A549 treated with DMSO at 1 μM for 4 hours (cell line): ENCODE measurements at places on chromosomes 3 and 15. TPM values are rescaled to one million over a fixed set of nuclear protein-coding genes. Genes with fewer than 3 reads are reported as not detected.

The CHRNA7 gene
- 3.3 to 4.7 TPM (median 4.2 TPM) in 5 replicates for total RNA-seq

The LARP6 gene
- total RNA-seq, result 52.1 to 84.0 TPM (median 73.8 TPM) in 5 replicates

The PROS1 gene
- total RNA-seq, result 8.4 to 11.3 TPM (median 9.0 TPM) in 5 replicates

The USP19 gene
- total RNA-seq, result 18.4 to 28.3 TPM (median 24.9 TPM) in 5 replicates

The MUC13 gene
- total RNA-seq, result 6.8 to 8.4 TPM (median 7.8 TPM) in 5 replicates

The PRSS50 gene
- total RNA-seq, result not detected in 5 replicates

The SCG5 gene
- total RNA-seq, result 1.6 to 3.7 TPM (median 2.2 TPM) in 5 replicates

The TYRO3 gene
- total RNA-seq, result 12.7 to 16.1 TPM (median 12.9 TPM) in 5 replicates

The IQCF5 gene
- total RNA-seq, result not detected in 5 replicates

The RASGRF1 gene
- 0.22 to 0.55 TPM (median 0.39 TPM) in 5 replicates for total RNA-seq

The NUP210 gene
- 33.4 to 43.7 TPM (median 38.7 TPM) in 5 replicates for total RNA-seq

The OXTR gene
- total RNA-seq, result 7.8 to 11.7 TPM (median 10.2 TPM) in 5 replicates

The CACNA2D2 gene
- total RNA-seq, result 0.36 to 0.78 TPM (median 0.42 TPM) in 5 replicates

The DNAH12 gene
- total RNA-seq, result 0.07 to 0.12 TPM (median 0.09 TPM) in 4 of 5 replicates, not detected in the other

The ZPLD1 gene
- total RNA-seq, result 0.04 to 0.07 TPM (median 0.06 TPM) in 4 of 5 replicates, not detected in the other

The KCNMB3 gene
- 0.91 to 1.6 TPM (median 1.2 TPM) in 5 replicates for total RNA-seq

The C3orf49 gene
- not detected in 5 replicates for total RNA-seq

The SEMA3F gene
- total RNA-seq, result 7.7 to 9.8 TPM (median 9.3 TPM) in 5 replicates

The CORO2B gene
- 2.9 to 4.0 TPM (median 3.7 TPM) in 5 replicates for total RNA-seq
